ENCODE measurements at places on chromosomes 12 and 14.

- DNase-seq, result no peak
Measured at GRCh38 chr12:124185971-124186686, 108.8 kb upstream of the RFLNA start.

- DNase-seq, result no peak
Measured at GRCh38 chr14:93832665-93833064, 44.4 kb upstream of the PRIMA1 start.

DNA sequence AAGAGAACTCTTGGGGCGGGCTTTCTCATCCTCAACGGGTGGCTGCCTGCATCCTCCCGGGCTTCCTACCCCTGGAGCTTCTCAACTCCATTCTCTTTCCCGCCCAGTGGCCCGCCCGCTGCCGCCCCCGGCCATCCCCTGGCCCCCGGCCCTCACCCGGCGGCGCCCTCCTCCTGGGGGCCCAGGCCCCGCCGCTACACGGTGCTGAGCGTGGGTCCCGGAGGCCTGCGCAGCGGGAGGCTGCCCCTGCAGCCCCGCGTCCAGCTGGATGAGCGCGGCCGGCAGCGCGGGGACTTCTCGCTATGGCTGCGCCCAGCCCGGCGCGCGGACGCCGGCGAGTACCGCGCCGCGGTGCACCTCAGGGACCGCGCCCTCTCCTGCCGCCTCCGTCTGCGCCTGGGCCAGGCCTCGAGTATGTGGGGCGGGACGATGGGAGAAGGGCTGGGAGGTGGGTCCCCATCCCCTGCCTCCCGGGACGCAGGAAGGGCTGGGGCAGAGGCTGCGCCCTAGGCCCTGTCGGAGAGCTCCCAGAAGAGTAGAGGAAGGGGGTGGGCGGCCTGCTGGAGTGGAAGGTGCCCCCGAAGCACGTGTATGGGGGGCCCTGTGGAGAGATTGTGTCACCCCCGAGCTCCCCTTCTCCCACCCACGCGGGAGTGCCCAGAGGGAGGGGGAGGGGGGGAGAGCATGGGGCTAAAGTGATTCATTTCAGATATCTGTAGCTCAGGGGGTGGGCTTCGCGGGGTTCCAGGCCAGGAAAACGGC, 1.5 kb downstream of the LAG3 start:
- DNase-seq, result peak; percentile 20

- DNase-seq, result peak; percentile 68
Measured at GRCh38 chr12:132523576-132524331, 33.8 kb downstream of the FBRSL1 start.

GRCh38 chr12:122851820-122852219, 16.6 kb downstream of the HIP1R start:
- no peak for DNase-seq

- DNase-seq, result no peak
Measured at GRCh38 chr14:84891404-84891803, 638.5 kb upstream of the FLRT2 start.

GRCh38 chr14:77325746-77326094, 4.9 kb downstream of the GSTZ1 start:
- no peak for DNase-seq

- no peak for DNase-seq
Measured at GRCh38 chr12:3631759-3632158, 121.2 kb downstream of the CRACR2A start.

DNA sequence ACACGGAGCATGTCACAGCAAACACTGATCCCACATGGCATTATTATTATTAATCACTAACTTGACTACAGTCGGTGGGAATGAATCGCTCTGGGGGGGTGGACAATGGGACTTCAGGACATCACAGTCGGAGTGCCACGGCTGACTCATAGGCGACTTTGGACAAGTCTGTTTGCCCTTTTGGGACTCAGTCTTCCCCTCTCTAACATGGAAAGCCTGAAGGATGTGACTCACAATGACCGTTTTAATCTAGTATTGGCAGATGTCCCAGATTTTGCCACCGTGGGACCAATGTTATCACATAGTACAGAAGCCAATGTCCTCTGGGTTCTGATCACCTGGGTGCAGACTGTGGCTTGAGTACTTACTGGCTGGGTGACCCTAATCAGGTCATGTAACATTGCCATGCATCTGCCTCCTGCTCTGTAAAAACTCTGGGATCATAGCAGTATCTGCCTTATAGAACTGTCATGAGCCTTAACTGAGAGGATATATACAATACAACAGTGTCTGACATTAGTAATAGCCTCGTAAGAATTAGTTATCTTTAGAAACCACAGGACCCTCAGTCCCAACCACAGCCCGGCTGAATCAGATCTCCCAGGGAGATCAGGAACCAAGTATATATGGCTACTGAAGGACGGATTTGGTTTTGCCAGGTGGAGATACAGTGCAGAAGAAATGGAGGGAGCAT, 362.6 kb downstream of the BCL11B start:
- no peak for DNase-seq
